ENCODE measurements at places on chromosomes 13 and 19.

- DNase-seq, result no peak
These were observed 4.8 kb downstream of the TTYH1 start for GRCh38 chr19:54420068-54420382.

GRCh38 chr19:12484011-12484370 is 625 bp downstream of the ZNF709 start:
- DNase-seq, result no peak

GRCh38 chr13:110306340-110306959 is 507 bp downstream of the COL4A1 start:
- peak; percentile 85 for DNase-seq

GRCh38 chr19:33286899-33287298 is 15.4 kb downstream of the CEBPA start:
- no peak for DNase-seq

GRCh38 chr13:112198396-112199010 is 131.6 kb downstream of the SOX1 start:
- DNase-seq, result no peak
